Activated T-cell treated with anti-CD3 and anti-CD28 coated beads, Interleukin-2, amount 50 U/mL, for 72 hours (primary cell): ENCODE measurements at places on chromosomes 16 and 17. TPM values are rescaled to one million over a fixed set of nuclear protein-coding genes. Genes with fewer than 3 reads are reported as not detected.

The MOSMO gene
- total RNA-seq: 16.3 TPM

DNA sequence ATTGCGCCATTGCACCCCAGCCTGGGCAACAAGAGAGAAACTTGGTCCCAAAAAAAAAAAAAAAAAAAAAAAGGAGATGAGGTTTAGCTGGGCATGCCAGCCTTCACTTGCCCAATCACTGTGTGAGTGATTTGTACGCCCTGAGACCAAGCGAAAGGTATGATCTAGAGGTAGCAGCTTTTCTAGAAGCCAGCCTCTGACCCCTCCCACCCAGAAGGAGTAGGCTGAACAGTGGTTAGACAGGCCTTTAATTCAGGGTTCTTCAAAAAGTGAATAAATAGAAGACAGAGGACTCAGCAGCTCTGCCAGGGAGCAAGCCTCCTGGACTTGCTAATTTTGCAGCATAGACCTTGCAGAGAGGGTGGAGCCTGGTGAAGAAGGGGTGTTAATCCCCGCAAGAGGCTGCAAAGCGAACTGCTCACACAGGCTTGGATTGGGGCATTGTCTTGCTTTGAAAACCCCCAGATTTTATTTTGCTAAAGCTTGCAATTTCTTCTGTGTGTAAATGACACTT, 7.1 kb upstream of the CYTH1 start:
- DNase-seq: no peak

DNA sequence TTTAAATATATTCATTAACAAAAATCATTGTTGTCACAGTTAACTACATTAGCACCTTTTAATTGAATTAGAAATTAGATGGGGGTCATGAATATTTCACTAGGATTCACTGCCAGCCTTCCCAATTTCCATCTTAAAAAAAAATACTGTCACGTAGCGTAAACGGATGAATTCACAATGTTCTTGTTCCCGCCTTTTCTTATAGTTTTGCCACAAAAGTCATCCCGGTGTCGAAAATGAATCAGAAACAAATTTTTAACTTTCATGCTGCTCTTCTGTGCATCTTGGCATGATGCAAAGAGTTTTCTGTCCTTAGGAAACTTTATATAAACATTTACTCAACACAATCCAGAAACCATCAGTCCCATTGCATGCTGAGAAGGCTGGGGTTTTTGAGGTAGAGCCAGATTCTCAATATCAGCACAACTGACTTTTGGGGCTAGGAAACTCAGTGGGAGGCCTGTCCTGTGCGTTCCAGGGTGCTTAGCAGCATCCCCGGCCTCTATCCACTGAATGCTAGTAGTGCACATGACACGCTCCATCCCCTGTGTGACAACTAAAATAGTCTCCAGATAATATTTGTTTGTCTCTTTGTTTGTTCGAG, 252.9 kb upstream of the XYLT1 start:
- DNase-seq: no peak

DNA sequence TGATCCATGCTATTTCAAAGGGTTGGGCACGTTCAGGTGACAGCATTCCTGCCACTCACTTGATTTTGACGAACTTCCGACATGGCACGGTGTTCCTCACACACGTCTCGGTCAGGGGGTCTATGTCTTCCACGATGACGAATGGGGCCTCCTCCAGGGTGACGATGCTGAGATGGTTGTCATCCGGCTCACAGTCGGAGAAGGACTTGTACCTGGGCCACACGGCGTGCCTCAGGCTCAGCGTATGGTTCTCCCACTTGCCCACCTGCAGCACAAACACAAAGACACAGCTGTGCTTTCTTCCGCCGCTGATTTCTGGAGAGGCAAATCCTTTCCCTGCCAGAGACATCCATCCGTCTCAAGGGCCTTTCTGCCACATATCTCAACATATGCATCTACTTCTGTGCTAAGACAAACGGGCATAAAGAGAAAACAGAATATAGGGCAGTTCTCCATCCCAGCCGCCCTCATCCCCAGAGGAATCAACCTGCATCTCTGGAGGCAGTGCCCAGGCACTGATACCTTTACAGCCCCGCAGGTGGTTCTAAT, 332.5 kb downstream of the GRIN2A start:
- no peak for DNase-seq

GRCh38 chr16:86571530-86571915, 4.9 kb downstream of the FOXC2 start:
- DNase-seq: no peak
